ENCODE measurements at places on chromosomes 5 and 9.

- no peak for DNase-seq
Measured at GRCh38 chr5:27434335-27434734, 395.9 kb upstream of the CDH9 start.

DNA sequence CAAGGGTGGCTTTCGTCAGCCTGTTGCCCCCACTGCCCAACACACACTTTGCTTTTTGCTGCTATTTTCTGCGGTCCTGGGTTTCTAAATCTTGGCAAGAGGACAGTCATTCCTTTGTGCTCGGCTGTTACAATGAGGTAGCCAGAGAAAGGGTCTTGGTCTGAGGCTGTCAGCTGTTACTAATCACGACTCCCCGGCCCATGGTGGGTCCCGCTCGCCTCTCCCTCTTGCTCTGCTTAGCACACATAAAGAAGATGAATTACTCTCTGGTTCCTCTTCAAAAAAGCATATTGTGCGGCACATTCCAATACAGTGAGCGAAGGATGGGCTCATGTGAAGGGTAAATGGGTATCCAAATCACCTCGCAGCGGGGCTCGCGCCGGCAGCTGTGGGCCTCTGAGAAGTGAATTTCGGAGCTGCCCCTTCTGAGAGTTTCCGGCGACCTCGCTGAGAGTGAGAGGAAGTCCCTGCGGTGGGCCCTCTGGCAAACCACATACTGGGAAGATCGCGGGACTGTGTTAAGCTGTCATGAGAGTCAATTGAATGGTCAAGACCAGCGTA lies 56.0 kb downstream of the SLC1A3 start:
- no peak for DNase-seq

- DNase-seq: no peak
Measured at GRCh38 chr5:178555005-178555404, 35.2 kb downstream of the COL23A1 start.

DNA sequence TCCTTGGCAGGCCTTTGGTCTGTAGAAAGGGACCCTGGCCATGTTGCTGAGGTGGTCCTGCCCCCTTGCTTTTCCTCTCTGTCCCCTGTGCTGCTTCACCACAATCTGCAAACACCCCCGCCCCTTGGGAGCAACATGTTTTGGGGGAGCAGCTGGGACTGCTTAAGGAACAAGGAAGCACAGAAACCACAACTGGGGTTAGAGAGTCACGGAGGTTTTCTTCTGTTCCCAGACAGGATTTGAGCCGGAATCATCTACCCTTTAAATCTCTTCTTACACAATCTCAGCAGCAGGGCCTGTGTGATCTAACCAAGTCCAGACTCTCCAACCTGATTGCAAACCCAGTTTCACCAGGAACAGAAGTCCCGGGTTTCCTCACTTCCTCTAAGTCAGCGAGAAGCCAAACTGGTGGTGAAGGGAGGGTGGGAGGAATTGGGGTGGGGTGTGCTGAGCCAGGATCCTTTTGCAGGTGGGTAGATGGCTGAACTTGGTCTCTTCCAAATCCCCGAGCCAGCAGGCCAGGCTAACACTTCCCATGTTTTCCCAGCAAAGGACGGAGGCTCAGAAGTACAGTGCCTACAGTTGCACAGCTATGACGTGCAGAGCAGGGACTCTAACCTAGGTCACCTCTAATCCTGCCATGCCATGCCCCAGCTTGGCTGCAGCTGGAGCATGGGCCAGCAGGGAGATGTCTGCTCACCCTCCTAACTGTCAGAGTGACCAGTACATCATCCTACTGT lies 25.0 kb downstream of the SH3PXD2B start:
- DNase-seq: no peak

GRCh38 chr9:14530841-14531240 lies 162.4 kb downstream of the ZDHHC21 start:
- DNase-seq: no peak

DNA sequence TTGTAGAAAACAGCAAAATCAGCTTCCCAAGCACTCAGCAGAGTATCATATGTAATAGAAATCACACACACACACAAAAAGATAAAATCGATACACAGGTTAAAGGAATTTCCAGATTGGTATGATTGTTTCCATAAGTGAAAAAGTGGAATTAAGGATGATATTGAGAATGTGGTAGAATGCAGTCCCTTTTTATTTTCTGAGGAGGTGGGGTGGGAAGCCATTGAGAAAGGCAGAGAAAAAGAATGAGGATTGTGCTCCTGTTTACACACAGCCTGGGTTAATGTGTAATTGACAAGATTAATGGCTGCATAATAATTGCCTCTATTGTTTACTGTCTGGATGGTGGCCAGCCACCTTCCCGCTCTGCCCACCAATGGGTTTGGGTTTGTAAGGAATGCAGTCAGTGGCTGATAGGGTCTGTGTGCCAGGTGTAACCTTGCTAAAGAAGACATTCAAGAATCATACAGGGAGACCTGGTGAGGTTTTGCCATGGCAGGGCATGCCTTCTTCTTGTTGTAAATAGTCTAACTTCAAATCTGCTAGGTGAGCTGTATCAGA lies 177.2 kb upstream of the MAP3K1 start:
- DNase-seq: peak; percentile 58

DNA sequence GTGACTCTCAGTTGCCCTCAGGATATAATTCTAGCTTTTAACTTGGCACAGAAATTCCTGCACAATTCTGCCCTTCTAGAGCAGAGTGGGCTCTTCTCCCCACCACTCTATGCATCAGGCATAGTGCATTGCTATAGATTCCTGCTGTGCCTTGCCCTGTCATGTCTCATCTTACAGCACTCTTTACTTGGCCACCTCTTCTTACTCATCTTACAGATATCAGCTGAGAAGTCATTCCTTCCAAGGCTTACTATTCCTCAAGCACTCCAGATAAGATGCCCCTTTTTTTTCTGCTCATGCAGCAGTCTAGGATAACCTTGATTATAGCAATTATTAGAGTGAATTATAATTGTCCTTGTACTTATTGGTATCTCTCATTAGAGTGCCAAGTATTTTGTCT lies 5.6 kb downstream of the FAM221B start:
- DNase-seq: no peak

- DNase-seq: no peak
Measured at GRCh38 chr9:127938298-127938690, 640 bp upstream of the DPM2 start.

DNA sequence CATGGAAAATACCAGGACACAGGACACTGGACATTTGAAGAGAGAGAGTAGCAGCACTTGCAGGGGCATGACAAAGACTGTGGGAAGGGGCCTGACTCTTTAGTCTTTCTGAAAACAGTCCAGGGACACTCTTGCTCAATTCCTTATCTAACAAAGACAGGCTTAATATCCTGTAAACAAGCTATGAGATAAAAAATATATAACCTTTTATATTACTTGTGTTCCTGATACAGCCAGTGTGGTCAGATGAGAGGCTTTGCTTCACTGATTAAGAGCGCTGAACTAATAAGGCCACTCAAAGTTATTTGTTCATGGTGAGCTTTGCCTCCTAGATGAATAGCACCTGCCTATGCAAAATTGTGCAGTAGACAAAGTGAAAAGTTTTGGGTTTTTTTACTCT lies 518.7 kb downstream of the LRRC70 start:
- DNase-seq: no peak

DNA sequence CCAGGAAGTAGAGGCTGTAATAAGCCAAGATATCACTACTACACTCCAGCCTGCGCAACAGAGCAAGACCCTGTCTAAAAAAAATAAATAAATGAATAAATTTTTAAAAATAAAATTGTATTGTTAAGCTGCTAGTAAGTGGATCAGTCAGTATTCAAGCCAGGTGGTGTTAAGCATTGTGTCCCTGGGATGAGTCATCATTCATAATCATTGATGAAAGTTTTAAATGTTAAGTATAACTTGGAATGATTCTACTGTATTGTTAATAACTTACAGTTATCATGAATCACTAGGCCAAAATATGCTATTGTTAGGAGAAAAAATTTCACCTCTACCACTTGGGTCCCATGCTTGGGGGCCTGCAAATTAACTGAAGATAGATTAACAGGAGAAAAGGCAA lies 38.2 kb downstream of the MED10 start:
- DNase-seq: no peak

GRCh38 chr5:83900306-83900705 lies 179.7 kb upstream of the HAPLN1 start:
- no peak for DNase-seq

GRCh38 chr5:84248013-84248412 lies 136.7 kb downstream of the EDIL3 start:
- peak; percentile 27 for DNase-seq

- no peak for DNase-seq
Measured at GRCh38 chr5:15574806-15575325, 74.9 kb downstream of the FBXL7 start.

- DNase-seq: no peak
Measured at GRCh38 chr5:133343196-133343595, 269.1 kb downstream of the FSTL4 start.
